ENCODE measurements at places on chromosomes 4 and X. TPM values are rescaled to one million over a fixed set of nuclear protein-coding genes. Genes with fewer than 3 reads are reported as not detected.

LRCH2 gene
- 1.0 TPM for total RNA-seq

RELL1 gene
- 22.2 TPM for total RNA-seq

TMEM154 gene
- total RNA-seq = 1.4 TPM

RXFP1 gene
- not detected for total RNA-seq

FGFBP2 gene
- 1.2 TPM for total RNA-seq

C4orf50 gene
- not detected for total RNA-seq

MAP7D2 gene
- total RNA-seq = 0.44 TPM

LDB2 gene
- total RNA-seq = 29.6 TPM

- DNase-seq = no peak
- H3K36me3 ChIP-seq = no peaks in the 10 kb centered on the region
- H3K4me1 ChIP-seq = no peaks in the 10 kb centered on the region
- peaks cover 36% of the 10 kb centered on the region for H3K27me3 ChIP-seq
- no peak overlapping the region for H3K4me3 ChIP-seq
- H3K27ac ChIP-seq = no peak overlapping the region
Measured at GRCh38 chrX:23341452-23341851, 6.8 kb downstream of the PTCHD1 start.

GRCh38 chrX:72254816-72255215, 16.0 kb upstream of the ERCC6L start:
- no peak overlapping the region for H3K4me3 ChIP-seq
- no peaks in the 10 kb centered on the region for H3K36me3 ChIP-seq
- no peak overlapping the region for H3K27ac ChIP-seq
- H3K4me1 ChIP-seq = no peaks in the 10 kb centered on the region

DNA sequence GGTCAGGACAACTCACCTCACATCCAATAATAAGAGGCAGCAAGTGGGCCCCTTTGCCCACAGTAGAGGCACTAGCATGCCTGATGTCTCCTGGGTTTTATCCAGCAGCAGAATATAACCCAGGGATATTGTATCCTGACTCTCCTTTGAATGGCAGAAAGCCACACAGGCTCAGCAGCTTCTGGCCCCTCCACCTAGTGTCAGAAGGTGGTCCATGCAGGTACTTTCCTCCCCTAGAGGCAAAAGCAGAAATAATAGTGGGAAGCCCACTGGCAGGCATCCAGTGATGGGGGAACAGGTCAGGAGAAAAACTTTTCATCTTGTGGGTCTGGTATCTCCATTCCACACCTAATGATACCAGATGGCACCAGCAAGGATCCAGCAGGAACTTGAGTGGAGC, 75.5 kb upstream of the IRS4 start:
- H3K27me3 ChIP-seq = no peaks in the 10 kb centered on the region
- H3K27ac ChIP-seq = no peak overlapping the region
- H3K4me1 ChIP-seq = no peaks in the 10 kb centered on the region
- DNase-seq = no peak
- no peak overlapping the region for H3K4me3 ChIP-seq

DNA sequence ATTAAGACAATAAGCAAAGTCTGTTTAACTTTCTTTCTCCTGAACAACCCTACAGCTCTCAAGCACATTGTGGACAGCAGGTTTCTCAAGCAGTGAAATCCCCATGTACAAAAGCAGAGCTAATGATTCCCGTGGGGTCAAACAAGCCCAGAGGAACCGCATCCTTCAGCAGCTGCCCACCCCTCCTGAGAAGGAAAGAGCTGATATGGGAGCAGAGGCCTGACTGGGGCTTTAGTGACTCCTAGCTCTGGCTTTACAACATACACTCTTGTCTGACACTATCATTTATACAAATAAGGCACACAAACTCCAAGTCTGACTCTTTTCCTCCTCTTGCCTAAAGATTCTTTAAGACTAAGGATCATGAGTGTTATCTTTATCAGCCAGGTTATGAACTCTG, 32.8 kb downstream of the HDAC8 start:
- no peaks in the 10 kb centered on the region for H3K36me3 ChIP-seq
- DNase-seq = no peak
- peaks cover 28% of the 10 kb centered on the region for H3K4me1 ChIP-seq
- H3K27me3 ChIP-seq = no peaks in the 10 kb centered on the region

- no peaks in the 10 kb centered on the region for H3K36me3 ChIP-seq
- DNase-seq = no peak
- no peak overlapping the region for H3K4me3 ChIP-seq
- H3K27ac ChIP-seq = peak overlapping the region; percentile 55
Measured at GRCh38 chr4:52059372-52059771, 8.3 kb downstream of the SPATA18 start.

GRCh38 chrX:51053741-51054140, 143.2 kb downstream of the BMP15 start:
- H3K4me1 ChIP-seq = no peaks in the 10 kb centered on the region
- H3K27me3 ChIP-seq = no peaks in the 10 kb centered on the region

DNA sequence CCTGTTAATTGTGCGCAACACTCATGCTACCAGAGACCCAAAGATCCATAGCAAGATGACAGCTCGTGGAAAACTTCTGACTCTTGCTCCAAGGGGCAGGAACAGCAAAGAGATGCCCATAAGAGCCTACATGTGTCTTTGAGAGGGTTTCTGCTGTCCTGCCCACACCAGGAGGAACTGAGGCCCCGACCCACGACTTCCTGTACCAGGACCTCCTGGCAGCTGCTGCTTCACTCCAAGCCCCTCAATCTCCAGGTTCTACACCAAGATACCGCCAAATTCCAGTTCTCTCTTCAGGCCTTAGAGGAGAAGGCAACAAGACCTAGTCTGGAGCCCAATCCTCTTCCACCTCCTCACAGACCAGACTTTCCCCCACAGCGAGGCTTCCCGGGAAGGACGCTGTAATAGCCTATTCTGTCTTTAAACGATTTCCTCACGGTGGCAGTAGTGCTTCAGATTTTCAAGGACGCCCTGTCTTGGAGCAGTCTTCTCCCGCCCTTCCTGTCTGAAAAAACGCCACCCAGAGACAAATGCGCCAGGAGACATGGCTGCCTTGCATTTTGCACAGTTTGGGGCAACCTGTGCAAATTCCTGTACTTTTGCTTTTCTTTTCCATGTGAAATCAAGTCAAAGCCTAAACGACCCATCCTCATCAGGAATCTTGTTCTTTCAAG, 230.2 kb upstream of the STK26 start:
- no peaks in the 10 kb centered on the region for H3K4me1 ChIP-seq
- H3K27me3 ChIP-seq = no peaks in the 10 kb centered on the region
- H3K36me3 ChIP-seq = no peaks in the 10 kb centered on the region
- H3K4me3 ChIP-seq = peak overlapping the region; percentile 46
- peak overlapping the region; percentile 54 for H3K27ac ChIP-seq

GRCh38 chr4:104494822-104495559, at the start of gene CXXC4:
TSS of gene CXXC4 (minus strand) at chr4:104494894. CDS start at chr4:104491802, 3,092 bp downstream.
- peak within 1 kb of the TSS; percentile 90 for H3K27ac ChIP-seq
- H3K4me3 ChIP-seq = peak within 1 kb of the TSS; percentile 75
- peak; percentile 67 for DNase-seq
- H3K27me3 ChIP-seq = no peaks in the 10 kb centered on the region

DNA sequence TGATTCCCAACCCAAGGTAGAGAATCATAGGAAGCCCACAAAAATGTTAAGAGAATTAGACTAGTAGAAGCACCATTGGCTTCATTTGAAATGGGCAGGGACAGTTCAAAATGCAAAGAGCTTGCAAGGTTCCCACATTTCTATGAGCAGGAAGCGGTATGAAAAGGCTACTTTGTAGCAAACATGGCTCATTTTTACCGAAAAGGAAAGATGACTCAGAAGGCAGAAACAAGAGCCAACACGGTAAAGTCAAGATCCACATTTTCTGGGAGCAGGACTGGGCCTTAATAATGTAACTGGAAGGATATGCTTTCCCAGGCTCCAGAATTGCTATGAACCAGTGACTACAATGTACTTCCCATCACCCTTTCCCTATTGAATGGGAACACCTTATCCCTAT, 89.5 kb downstream of the GLRA3 start:
- H3K36me3 ChIP-seq = no peaks in the 10 kb centered on the region
- H3K4me3 ChIP-seq = no peak overlapping the region
- no peaks in the 10 kb centered on the region for H3K4me1 ChIP-seq
- H3K27me3 ChIP-seq = no peaks in the 10 kb centered on the region
- DNase-seq = no peak

DNA sequence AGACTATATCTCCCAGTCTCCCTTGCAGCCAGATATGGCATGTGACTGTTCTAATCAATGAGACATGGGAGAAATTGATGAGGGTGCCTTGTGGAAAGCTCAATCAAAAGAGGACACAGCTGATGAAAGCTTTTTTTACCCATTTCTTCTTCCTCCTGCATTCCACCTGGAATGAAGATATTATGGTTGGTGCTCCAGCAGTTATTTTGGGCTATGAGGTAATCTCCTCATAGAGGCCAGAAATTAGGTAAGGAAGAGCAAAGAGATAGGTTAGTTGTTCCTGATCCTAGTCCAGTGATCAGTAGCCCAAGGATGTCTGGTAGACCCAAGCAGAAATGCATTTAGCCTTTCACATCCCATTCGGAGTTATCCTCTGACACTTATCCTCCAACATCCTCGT, 16.8 kb upstream of the KIAA0232 start:
- H3K27ac ChIP-seq = no peak overlapping the region
- H3K4me3 ChIP-seq = no peak overlapping the region
- no peak for DNase-seq
- no peaks in the 10 kb centered on the region for H3K36me3 ChIP-seq
- H3K27me3 ChIP-seq = no peaks in the 10 kb centered on the region

DNA sequence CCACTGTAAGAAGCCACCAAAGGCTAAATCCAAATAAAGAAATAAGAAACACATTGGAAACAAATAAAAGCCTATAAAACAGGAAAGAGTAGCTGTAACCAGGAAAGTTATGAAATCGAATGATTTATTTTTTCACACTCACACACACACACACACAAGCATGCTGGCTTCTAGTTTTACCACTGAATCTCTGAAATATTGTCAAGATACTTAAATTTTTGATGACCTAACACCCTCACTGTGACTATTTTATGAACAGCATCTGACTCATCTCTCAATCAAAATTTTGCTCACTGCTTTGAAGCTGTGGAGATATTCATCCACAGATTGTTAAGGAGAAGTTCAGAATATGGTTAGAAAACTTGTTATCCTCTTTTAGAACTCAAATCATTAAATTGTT, 13.9 kb upstream of the GABRB1 start:
- DNase-seq = no peak
- H3K4me3 ChIP-seq = no peak overlapping the region
- H3K27ac ChIP-seq = no peak overlapping the region
- H3K4me1 ChIP-seq = no peaks in the 10 kb centered on the region

GRCh38 chr4:88705805-88706492, 8.3 kb upstream of the NAP1L5 start:
- peak overlapping the region; percentile 57 for H3K27ac ChIP-seq
- H3K27me3 ChIP-seq = no peaks in the 10 kb centered on the region
- peaks cover 15% of the 10 kb centered on the region for H3K4me1 ChIP-seq

DNA sequence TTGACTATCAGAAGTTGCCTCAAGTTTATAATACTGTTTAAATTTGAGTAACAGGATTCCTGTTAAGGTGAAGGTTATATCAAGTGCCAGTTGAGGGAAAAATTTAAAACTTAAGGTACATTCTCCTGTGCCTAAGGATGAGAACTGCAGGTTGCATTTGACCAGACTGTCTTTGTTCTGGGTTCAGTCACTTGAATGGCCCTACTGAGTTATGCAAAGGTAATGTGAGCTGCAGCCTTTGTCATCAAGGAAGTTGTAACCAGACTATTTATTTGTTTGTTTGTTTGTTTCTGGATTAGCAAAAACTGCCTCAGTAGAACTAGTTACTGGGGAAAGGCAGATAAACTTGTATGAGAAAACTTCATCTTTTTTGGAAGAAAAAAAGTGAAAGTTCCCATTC, 131.9 kb downstream of the ATOH1 start:
- H3K27me3 ChIP-seq = no peaks in the 10 kb centered on the region
- no peak for DNase-seq
- no peaks in the 10 kb centered on the region for H3K4me1 ChIP-seq
- H3K4me3 ChIP-seq = no peak overlapping the region
- H3K27ac ChIP-seq = no peak overlapping the region

GRCh38 chr4:97144199-97144598, 999.1 kb downstream of the STPG2 start:
- H3K27me3 ChIP-seq = no peaks in the 10 kb centered on the region
- no peak for DNase-seq
- no peaks in the 10 kb centered on the region for H3K36me3 ChIP-seq

GRCh38 chr4:78061939-78062570, 4.9 kb downstream of the FRAS1 start:
- no peak overlapping the region for H3K27ac ChIP-seq
- H3K4me1 ChIP-seq = peaks cover 19% of the 10 kb centered on the region
- H3K4me3 ChIP-seq = no peak overlapping the region
- H3K36me3 ChIP-seq = no peaks in the 10 kb centered on the region

DNA sequence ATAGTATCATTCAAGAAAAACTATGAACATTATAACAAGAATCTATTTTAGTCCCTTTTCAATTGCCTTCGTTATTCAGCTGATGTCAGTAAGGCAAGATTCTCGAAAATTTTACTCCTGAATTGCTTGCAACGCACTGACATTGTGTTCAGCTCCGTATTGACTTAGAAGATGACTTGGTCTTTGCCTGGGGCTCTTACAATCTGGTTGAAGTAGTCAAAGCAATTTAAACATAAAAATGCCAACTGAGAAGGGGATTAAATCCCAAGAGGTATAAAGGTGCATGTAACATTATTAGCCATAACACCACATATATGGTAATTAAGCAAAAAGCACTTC, 507.1 kb downstream of the CENPC start:
- no peak overlapping the region for H3K4me3 ChIP-seq
- no peaks in the 10 kb centered on the region for H3K27me3 ChIP-seq
- no peak for DNase-seq
- H3K36me3 ChIP-seq = no peaks in the 10 kb centered on the region
- no peaks in the 10 kb centered on the region for H3K4me1 ChIP-seq

DNA sequence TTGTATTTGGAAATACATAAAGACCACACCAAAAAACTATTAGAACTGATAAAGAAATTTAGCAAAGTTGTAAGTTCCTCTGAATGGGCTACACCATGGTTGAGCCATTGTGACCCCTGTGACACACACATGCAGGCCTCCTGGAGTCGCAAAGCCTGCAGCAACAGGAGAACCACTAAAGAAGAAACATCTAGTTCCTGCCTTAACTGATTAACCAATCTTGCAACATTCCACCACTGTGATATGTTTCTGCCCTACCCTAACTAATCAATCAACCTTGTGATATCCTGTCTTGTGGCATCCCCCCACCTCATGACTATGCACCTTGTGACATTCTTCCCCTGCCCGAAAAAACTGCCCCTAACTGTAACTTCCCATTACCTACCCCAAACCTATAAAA, 401.8 kb downstream of the PRDM5 start:
- H3K27ac ChIP-seq = no peak overlapping the region
- H3K27me3 ChIP-seq = no peaks in the 10 kb centered on the region
- no peak for DNase-seq
- H3K4me3 ChIP-seq = no peak overlapping the region
- H3K4me1 ChIP-seq = no peaks in the 10 kb centered on the region

DNA sequence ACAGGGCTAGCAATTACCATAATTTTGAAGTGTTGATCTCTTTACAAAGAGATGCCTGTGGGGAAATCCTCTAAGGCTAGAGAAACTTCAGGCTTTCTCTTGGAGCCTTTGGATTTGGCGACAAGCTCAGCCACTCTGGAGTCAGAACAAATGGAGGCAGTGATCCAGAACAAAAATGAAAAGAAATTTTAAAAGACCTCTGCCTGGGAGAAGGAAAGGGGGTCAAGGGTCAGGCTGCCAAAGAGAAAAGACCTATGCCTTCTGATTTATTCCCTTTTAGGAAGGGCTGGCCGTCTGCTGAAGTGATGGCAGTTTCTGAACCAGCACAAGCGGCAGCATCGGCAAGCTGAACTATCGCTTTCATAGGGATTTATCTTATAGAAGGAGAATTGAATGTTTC, 140.8 kb upstream of the SFRP2 start:
- DNase-seq = no peak
- H3K36me3 ChIP-seq = no peaks in the 10 kb centered on the region

- H3K36me3 ChIP-seq = no peaks in the 10 kb centered on the region
- no peak for DNase-seq
- H3K4me3 ChIP-seq = no peak overlapping the region
Measured at GRCh38 chr4:74953647-74954046, 20.7 kb downstream of the PARM1 start.
